ENCODE measurements at places on chromosomes 1 and 21. TPM values are rescaled to one million over a fixed set of nuclear protein-coding genes. Genes with fewer than 3 reads are reported as not detected.
A peak's percentile ranks its signal among the peaks of the same experiment; 100 is the strongest.

GRCh38 chr1:152993186-152993585, 8.4 kb upstream of the SPRR3 start:
- DNase-seq = no peak
- no peaks in the 10 kb centered on the region for H3K36me3 ChIP-seq
- no peak overlapping the region for H3K4me3 ChIP-seq
- H3K4me1 ChIP-seq = peaks cover 4% of the 10 kb centered on the region
- no peak overlapping the region for H3K27ac ChIP-seq

- no peak for DNase-seq
- no peaks in the 10 kb centered on the region for H3K27me3 ChIP-seq
- no peaks in the 10 kb centered on the region for H3K36me3 ChIP-seq
- H3K4me1 ChIP-seq = peaks cover 9% of the 10 kb centered on the region
- no peak overlapping the region for H3K4me3 ChIP-seq
Measured at GRCh38 chr1:54365847-54366246, 40.3 kb downstream of the SSBP3 start.

Gene IFI44
- not detected for total RNA-seq

- no peaks in the 10 kb centered on the region for H3K27me3 ChIP-seq
- peaks cover 14% of the 10 kb centered on the region for H3K4me1 ChIP-seq
- no peak for DNase-seq
- peak overlapping the region; percentile 65 for H3K27ac ChIP-seq
- H3K36me3 ChIP-seq = peaks cover 10% of the 10 kb centered on the region
- no peak overlapping the region for H3K4me3 ChIP-seq
Measured at GRCh38 chr1:114024049-114024448, 44.8 kb downstream of the OLFML3 start.

Gene SMCP
- not detected for total RNA-seq

- H3K27ac ChIP-seq = no peak overlapping the region
- H3K36me3 ChIP-seq = no peaks in the 10 kb centered on the region
- no peaks in the 10 kb centered on the region for H3K4me1 ChIP-seq
- no peak for DNase-seq
- no peaks in the 10 kb centered on the region for H3K27me3 ChIP-seq
Measured at GRCh38 chr1:184352776-184353175, 34.1 kb upstream of the C1orf21 start.

DNA sequence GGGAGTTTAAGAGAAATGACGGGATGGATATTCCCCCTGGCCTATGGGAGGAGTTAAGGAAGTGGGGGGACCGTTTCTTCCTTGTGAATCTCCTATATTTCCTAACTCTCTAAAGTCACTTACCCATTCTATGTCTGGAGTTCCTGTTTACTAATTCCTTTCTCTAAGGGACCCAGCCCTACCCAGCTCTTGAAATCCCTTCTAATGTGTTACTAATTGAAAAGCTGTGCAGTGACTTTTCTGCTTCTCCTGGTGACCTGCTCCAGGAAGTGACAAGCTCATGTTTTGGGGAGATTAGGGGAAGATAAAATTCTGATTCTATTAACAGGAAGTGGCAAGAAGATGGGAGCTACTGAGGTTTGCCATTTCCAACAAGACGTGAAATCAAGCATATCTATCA, 4.0 kb upstream of the SAMSN1 start:
- no peaks in the 10 kb centered on the region for H3K27me3 ChIP-seq
- DNase-seq = no peak
- no peaks in the 10 kb centered on the region for H3K36me3 ChIP-seq
- no peak overlapping the region for H3K27ac ChIP-seq

- no peak overlapping the region for H3K4me3 ChIP-seq
- no peak overlapping the region for H3K27ac ChIP-seq
- DNase-seq = no peak
- H3K4me1 ChIP-seq = peaks cover 12% of the 10 kb centered on the region
- H3K27me3 ChIP-seq = no peaks in the 10 kb centered on the region
- no peaks in the 10 kb centered on the region for H3K36me3 ChIP-seq
Measured at GRCh38 chr1:117709249-117709691, 103.4 kb downstream of the TENT5C start.

DNA sequence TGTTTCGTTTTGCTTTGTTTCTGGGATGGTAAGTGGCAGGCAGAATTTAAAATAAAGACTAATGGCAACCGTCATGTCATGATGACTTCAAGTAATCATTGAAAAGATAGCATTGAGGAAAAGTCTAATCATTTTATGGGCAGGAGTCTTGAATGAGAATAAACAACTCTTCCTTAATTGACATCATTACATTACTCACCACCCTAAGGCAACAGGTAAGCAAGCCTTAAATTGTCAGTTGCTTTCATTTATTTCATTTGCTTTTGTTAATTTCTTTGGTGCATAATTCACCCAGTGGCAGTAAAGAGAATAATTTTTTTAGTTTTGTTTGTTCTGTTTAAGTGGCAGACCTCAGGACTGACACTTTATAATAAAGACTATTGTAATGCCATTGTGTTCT, 669.0 kb downstream of the RWDD3 start:
- no peak overlapping the region for H3K4me3 ChIP-seq
- no peak for DNase-seq
- H3K4me1 ChIP-seq = no peaks in the 10 kb centered on the region
- no peaks in the 10 kb centered on the region for H3K27me3 ChIP-seq
- no peak overlapping the region for H3K27ac ChIP-seq

DNA sequence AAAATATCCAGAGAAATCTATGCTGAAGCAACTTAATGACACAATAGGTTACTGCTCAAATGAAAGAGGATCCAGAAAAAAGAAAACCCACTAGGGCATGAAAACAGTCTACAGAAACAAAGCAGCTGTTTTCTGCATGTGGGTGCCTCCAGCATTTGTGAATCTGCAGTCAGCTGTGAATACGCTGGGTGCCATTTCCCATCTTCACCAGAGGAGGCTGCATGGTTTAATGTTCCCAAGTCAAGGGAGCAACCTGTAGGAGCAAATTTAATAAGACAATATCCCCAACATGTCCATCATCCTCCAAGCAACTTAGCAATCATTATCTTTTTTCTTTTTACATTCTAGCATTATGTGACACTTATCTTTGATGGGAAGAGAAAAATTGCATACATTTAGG, 396.6 kb downstream of the BRINP2 start:
- H3K27me3 ChIP-seq = no peaks in the 10 kb centered on the region
- H3K27ac ChIP-seq = no peak overlapping the region
- no peak for DNase-seq
- no peaks in the 10 kb centered on the region for H3K4me1 ChIP-seq
- no peaks in the 10 kb centered on the region for H3K36me3 ChIP-seq

Data from H1 (cell line).